ENCODE measurements at places on chromosomes 7 and 10.

- no peak for DNase-seq
Observed at GRCh38 chr10:78712147-78712546, 356.6 kb upstream of the ZMIZ1 start.

- DNase-seq, result no peak
Observed at GRCh38 chr10:75429159-75429827, 2.1 kb upstream of the LRMDA start.

DNA sequence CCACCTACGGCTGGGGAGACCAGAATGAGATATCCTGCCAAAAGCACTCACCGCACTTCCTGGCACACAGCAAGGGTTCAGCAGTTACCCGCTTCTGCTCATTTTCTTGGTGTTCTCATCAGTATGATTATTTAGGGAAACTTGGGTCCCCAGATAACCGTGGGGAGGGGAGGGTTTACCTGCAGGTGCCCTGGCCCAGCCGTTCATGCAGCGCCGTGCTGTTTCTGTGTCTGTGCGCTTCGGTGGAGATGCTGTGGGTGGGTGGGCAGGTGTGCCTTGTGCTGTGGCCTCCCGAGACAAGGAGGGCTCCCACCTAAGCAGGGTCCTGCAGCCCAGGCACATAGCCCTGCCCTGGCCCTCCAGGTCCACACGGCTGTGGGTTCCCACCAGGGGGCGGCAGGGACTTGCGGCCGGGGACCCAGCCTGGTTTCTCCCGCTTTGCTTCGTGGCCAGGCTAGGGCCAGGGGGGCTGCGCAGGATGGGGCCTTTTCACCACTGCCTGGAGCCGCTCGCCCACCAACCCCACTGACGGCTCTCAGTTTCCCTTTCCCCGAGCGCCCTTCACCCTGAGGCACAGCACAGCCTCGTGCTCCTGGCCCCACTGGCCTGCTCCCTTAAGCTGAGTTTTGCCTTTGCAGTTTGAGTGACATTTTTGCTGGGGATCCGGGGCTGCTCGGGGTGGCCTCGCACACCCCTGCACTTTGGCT lies 78.5 kb downstream of the LHPP start:
- DNase-seq, result peak; percentile 56

- DNase-seq, result no peak
Observed at GRCh38 chr7:128811631-128812430, 18.4 kb upstream of the FLNC start.

- no peak for DNase-seq
Observed at GRCh38 chr7:7861211-7861633, 107.4 kb upstream of the GLCCI1 start.

GRCh38 chr10:131996466-131997365 lies 15.0 kb upstream of the BNIP3 start:
- DNase-seq, result no peak

- DNase-seq, result no peak
Observed at GRCh38 chr7:30734497-30734896, 17.4 kb upstream of the INMT start.

DNA sequence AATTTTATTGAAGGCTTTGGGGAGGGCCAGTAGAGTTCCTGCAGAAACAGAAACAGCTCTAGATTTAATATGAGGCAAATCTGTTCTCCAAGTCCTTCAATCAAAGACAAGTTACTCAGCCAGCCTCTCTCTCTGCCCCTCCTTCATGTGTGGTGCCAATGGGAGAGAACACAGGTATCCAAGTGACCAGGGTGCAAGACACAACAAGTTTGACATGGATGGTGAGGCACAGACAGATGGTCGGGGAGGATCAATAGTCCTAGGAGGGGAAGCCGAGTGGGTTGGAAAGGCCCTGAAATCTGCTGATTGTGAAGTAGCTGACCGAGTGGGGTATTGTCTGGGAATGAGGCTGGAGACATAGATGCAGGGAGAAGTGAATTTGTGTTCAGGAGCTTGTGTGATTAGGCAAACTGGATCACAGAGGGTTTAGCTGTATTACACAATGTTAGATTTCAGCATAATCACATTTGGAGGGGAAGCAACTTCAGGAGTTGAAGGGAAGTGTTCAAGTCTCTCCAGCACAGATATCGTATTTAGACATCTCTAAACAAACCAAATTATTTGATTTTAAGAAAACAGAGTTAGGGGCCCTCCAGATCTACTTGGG lies 1.5 kb downstream of the GIMAP1 start:
- no peak for DNase-seq

GRCh38 chr7:73521636-73522104 lies 423 bp downstream of the BAZ1B start:
- no peak for DNase-seq

- DNase-seq, result no peak
Observed at GRCh38 chr7:155257482-155258225, 40.0 kb upstream of the INSIG1 start.

DNA sequence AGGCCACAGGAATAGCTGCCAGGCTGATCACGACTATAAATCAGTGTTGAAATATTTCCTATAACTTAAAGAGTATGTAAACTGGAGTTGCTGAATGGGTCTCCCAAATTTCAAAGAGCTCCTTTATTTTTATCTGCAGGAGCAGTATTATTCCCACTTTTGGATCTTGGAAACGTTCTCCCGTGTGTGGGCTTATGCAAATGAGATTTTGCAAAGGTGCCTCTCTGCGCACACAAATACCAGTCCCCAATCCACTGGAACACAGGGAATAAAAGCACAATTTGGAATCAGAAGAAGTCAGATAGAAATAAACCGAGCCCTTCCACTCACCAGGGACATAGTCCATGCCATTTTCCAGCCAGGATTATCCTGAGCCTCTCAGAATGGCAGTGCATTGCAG lies 350.2 kb upstream of the CELF2 start:
- DNase-seq, result no peak

DNA sequence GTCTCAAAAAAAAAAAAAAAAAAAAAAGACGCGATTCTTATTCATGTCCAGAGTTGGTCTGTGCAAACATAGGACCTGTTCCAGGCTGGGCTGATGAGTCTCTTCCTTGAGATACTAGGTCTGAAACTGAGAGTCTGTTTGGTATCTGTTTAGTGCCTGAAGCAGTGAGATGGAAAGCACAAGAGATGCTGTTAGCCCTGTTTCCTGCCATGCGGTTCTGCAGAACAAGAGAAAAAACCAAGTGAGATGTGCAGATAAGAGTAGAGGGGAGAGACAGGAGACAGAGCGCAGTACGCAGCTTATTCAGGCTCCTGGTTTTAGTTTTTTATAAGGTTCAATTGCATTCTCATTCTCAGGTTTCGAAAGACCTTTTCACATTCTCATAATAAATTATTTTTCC lies 85.8 kb upstream of the PRKCQ start:
- no peak for DNase-seq

GRCh38 chr10:7421526-7421925 lies 10.7 kb upstream of the SFMBT2 start:
- DNase-seq, result no peak

DNA sequence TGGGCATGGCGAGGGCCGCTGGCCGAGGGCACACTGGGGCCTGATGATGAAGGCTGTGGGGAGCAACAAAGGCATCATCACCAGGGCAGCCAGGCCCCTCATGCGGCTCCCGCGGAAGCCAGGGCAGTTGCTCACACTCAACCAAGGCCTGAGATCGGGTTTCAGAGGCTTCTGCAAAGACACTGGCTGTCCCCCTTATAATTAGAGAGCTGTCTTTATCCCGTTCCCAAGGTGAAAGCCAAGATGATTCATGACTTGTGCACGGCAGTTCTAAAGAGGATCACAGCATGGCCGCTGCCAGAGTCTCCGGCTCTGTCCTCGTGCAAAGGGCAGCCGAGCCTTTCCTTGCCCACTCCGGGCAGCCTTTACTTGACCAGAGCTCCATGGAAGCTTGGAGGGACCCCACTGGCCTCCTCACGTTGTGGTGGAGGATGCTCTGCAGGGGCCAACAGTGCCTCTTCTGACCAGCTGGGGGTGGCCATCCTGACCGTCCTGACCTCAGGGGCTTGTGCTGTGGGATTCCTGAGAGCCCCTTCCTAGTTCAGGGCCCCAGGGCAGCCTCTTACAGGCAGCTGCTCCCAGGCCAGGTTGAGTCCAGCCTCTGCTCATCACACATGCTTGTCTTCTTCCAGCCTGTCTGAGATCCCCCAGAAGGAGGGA lies 82.3 kb downstream of the PRKAG2 start:
- no peak for DNase-seq

GRCh38 chr7:151080067-151080521 lies 515 bp downstream of the FASTK start:
- DNase-seq, result peak; percentile 36

DNA sequence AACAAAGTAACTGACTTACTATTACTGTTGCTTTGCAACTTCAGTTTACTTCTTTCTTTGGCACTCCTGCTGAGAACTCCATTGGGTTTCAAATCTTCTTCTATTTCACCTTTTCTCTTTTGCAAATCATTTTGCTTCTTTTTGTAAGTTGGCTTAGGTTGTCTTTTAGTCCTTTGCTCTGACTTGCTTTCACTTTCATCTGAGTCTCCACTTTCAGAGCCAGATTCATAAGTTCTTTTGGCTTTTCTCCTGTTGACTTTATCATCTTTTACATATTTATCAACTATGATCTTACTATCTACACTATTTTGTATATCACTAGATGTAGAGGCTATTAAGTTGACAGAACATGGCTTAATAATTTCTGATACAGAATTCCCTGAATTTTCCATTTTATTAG lies 73.4 kb downstream of the NRBF2 start:
- no peak for DNase-seq

GRCh38 chr7:131106681-131107336 lies 220.9 kb upstream of the MKLN1 start:
- peak; percentile 54 for DNase-seq

DNA sequence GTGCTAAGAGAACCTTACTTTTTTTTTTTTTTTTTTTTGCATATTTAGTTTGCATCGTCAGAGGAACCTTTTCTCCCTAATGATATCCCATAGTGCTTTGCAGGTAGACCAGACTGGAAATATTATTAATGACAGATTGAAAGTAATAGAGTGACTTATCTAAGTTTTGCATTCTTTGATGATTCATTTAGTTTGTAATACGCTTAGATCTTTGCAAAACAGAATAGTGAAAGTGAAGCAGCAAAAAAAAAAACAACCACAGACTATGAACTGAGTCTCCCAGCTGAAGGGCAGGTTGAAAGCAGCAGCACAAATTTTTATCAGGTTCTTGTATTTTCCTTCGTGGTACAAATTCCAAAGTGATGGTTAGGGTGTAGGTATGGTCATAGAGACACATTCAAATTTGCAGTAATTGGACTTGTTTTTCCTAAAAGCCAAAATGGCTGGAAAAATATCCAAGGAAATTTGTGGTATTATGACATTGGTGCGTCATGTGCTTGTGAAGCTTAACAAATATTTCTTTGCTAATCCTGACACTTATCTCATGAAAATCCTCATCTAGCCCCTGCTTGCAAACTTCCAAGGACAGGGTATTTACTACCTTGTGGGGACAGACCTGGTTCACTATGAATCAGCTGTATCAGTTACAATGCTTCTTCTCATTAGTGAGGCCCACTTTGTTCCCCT lies 81.8 kb upstream of the CREB5 start:
- DNase-seq, result no peak

- DNase-seq, result no peak
Observed at GRCh38 chr7:38147005-38147404, 31.0 kb upstream of the STARD3NL start.

- DNase-seq, result no peak
Observed at GRCh38 chr10:107442035-107442505, 277.6 kb upstream of the SORCS1 start.

GRCh38 chr7:30470771-30471170 lies 7.8 kb downstream of the NOD1 start:
- DNase-seq, result peak; percentile 12

DNA sequence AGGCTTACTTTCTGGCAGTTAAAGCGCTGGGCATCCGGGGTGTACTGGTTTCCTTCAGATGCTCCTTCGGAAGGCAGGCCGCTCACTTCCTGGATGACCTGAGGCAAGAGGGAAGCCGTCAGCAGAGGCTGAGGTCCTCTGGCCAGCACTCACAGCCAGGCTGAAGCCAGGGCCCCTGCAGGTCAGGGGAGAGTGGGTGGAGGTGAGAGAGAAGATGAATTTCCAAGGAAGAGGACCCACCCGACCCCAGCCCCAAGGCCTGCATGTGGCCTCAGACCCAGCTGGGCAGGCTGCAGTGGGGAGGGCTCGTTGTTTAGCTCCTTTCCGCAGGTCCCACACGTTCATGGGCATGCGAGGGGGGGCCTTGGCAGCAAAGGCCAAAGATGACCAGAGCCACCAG lies 71.3 kb downstream of the VWA2 start:
- no peak for DNase-seq

- DNase-seq, result no peak
Observed at GRCh38 chr7:99674995-99675742, 4.6 kb downstream of the CYP3A5 start.

DNA sequence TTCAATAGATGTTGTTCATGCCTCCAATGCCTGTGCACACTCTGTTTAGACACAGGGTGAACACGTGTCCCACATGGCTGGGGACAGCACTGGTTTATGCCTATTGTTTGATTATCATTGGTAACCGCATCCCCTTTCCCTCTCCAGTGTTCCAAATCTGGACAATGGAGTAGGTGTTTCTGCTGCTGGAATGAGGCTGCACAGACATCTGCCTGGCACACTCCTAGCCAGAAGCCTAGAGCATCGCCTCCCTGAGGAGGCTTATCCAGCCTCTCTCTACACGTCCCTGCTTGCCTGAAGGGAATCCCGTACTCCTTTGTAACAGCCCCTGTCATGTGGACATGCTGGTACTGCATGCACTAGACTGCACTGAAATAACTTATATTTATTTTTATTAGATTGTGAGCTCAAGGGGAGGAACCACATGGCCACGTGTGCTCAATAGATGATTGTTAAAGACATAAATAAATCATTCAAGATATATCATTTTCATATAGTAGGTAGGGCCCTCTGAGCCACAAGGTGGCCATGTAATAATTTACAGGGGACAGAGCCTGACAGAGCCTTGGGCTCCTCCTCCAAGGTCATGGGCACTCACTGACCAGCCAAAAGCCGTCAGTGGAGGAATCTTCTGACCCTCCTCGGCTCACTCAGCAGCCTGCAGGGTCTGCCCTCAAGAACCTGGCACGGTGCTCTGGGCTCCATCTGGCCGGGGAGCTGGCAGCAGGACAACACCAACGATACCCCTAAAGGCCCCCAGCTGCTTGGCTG lies 310.9 kb upstream of the ZNF32 start:
- DNase-seq, result no peak

DNA sequence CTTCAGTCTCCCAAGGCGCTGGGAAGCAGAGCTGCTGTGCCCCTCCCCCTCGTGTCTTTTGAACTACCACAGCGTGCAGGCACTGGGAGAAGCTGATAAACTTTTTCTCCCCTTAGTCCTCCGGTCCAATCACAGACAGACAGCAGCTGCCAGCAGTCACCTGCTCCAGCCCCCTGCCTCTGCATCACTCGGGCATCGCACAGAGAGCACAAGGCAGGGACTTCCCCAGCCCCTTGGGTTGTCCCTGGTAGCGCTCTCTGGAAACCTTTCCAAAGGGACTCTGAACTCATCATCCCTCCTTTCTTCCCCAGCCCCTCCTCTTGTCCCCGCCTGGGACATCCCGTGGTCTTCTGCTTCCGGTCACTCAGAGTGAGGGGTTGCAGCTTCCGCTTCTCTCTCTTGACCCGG lies 1.4 kb upstream of the NEUROG3 start:
- DNase-seq, result no peak

Data from hematopoietic multipotent progenitor cell treated with erythropoietin and hydrocortisone succinate and interleukin-3 and kit ligand, for 15 days (in vitro differentiated cells).